ENCODE measurements at places on chromosomes 7 and 10. TPM values are rescaled to one million over a fixed set of nuclear protein-coding genes. Genes with fewer than 3 reads are reported as not detected.

- DNase-seq, result no peak
- no peak overlapping the region for H3K4me3 ChIP-seq
- no peak overlapping the region for H3K27ac ChIP-seq
- no peaks in the 10 kb centered on the region for H3K27me3 ChIP-seq
These were observed 417.5 kb downstream of the DPP6 start for GRCh38 chr7:154469652-154470051.

- no peak for DNase-seq
- H3K36me3 ChIP-seq, result no peaks in the 10 kb centered on the region
- no peaks in the 10 kb centered on the region for H3K4me1 ChIP-seq
- no peak overlapping the region for H3K27ac ChIP-seq
- H3K4me3 ChIP-seq, result no peak overlapping the region
These were observed 25.0 kb upstream of the LOXL4 start for GRCh38 chr10:98292971-98293370.

The DYNC1I1 gene
- total RNA-seq, result not detected

GRCh38 chr7:130384841-130385599 lies 4.7 kb downstream of the CPA1 start:
- DNase-seq, result no peak
- peak overlapping the region; percentile 19 for H3K27ac ChIP-seq
- no peaks in the 10 kb centered on the region for H3K27me3 ChIP-seq
- H3K36me3 ChIP-seq, result no peaks in the 10 kb centered on the region
- H3K4me1 ChIP-seq, result no peaks in the 10 kb centered on the region
